Vein endothelial cell (primary cell): ENCODE measurements at places on chromosomes 7 and 10. TPM values are rescaled to one million over a fixed set of nuclear protein-coding genes. Genes with fewer than 3 reads are reported as not detected.

Gene CYP2C19
- total RNA-seq, result not detected in 2 replicates

Gene TRIM50
- not detected in 2 replicates for total RNA-seq

Gene BAMBI
- total RNA-seq, result 1.9 and 5.2 TPM in 2 replicates

Gene ANXA8L1
- total RNA-seq, result 0.19 TPM in 1 of 2 replicates, not detected in the other

Gene ZNF425
- total RNA-seq, result 1.1 and 2.3 TPM in 2 replicates

Gene COL28A1
- total RNA-seq, result not detected in 2 replicates

Gene GATA3
- 0.29 and 0.33 TPM in 2 replicates for total RNA-seq

Gene PRSS37
- total RNA-seq, result not detected in 2 replicates
